ENCODE measurements at places on chromosomes 5 and 9.

DNA sequence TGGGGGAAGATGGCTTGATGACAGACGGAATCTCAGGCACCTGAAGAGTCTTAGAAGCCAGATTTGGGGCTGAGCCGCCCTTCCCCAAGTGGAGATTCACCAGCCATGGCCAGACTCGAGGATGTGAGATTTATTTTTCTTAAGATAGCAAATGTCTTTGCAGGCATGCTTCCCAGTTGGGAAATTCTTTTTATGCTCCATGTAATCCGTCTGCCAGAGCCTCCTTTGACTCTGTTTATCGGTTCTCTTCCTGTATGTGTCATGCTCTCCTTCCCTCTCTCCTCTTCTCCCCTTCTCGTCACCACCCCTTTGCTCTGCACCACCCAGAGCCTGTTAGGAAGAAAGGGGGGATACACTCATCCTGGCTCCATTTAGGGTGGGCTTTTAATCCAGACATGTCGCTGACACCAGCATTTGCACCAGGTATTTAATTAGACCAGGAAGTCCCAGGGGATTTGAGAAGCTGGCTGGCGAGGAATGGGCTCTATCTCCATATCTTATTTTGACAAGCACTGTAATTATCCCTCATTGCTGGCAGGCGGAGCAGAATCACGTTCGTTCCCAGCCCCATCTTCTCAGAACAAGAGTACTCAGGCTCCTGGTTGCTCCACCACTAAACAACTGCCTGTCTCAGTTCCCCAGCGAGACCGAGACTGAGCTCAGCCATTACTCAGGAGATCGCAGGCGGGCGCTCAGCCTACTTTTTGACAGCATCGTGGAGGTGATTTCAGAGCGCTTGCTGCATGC lies 50.9 kb downstream of the KCNIP1 start:
- no peak for DNase-seq

- DNase-seq, result no peak
Measured at GRCh38 chr5:67879620-67880510, 335.7 kb upstream of the PIK3R1 start.

DNA sequence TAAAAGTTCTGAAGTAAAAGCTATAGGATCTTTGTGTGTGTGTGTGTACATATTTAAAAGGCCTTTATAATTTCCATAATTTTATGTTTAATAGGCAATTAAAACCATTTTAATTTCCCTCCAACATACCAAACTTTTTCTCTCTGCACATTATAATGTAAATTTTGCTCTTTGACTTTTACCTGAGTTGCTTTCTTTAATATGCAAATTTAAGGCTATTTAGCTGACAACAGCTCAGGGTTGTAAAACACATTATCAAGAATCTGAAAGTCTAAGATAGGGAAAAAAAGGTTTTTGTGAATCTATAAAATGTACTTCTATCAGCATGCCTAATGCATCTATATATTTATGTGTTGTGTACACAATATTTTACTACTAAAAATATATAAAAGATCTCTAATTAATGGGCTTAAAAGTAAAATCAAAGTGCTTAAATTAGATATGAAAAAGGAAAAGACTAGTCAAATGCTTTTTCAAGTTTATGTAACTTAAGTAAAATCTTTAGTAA lies 239.6 kb upstream of the RAI14 start:
- no peak for DNase-seq

DNA sequence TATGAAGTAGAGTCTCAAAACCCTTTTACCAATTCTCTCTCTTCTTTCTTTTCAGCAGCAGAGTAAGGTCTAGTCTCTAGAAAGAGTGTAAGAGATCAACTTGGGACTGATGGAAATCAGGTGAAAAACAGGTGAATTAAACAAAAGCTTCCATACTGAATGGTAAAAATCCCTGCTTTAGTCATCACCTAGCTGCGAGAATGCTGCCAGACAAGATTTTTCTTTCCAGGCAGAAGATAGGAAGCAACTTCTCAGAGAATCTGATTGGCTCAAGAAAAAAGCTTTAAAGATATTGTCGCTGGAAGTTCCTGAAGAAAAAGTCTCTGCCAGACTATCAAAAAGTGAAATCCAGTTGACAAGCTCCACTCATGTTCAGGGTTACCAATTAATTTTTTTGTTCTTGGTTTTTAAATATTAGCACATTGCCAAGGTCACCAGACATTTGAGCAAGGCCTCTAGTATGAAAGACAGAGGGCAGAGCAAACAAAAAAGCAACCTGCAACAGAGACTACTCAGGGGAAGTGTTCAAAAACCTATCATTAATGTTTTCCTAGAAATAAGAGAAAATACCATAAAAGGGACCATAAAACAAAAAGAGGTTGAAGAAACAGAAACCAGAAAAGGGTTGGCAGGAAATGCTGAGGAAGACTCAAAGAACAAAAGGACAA lies 9.3 kb downstream of the CDO1 start:
- no peak for DNase-seq

DNA sequence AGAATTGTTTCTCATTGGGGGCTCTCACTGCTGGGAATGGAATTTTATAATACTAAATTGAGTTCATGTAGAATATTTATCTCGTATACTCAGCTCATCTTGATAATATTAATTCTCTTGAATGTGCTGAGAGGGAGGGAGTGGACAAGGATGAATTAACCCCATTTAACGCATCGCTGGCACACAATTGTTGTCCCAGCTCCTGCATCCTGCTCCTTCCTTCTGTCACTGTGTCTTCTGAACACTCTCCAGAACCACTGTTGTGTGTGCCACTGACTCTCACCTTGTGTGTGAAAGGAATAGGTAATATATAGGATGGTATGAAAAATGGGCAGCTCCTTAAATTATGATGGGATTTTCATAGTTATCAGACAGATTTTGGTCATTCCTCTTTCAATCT lies 267.3 kb downstream of the MTRR start:
- DNase-seq, result no peak

DNA sequence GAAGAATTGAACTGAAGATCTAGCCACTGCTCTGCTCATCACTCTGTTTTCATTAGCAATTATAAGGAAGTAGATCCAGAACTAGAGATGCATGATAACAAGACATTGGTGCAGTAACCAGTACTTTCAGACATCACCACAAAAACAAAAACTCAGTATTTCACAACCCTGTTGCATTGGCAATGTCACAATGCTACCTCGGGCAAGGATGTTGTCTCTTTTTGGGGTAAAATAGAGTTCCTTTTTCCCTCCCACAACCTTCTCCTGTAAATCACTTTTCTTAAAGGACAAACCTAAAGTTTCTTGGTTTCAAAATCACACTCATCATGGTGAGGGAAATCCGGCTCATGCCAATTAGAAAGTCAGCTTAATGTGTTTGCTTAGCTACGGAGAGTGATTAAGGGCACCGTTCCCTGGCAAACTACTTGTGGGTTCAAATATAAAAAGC lies 420.1 kb upstream of the MEF2C start:
- no peak for DNase-seq

DNA sequence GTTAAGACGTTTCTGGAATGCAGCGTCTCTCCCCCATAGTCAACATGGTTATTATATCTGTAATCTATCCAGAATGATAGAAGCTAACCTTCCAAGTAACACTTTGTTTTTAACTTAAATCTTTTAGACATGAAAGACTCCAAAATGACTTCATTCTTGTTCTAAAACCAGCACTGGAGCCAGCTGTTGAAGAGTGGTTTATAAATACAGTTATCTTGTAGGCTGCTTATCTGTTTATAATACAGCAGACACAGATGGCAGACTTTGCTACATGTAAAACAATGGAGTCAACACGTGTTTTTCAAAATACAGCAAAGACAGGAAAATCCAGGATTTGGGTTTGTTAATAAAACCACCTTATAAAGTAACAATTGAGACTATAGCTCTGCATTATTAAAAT lies 48.8 kb upstream of the RETREG1 start:
- DNase-seq, result no peak

DNA sequence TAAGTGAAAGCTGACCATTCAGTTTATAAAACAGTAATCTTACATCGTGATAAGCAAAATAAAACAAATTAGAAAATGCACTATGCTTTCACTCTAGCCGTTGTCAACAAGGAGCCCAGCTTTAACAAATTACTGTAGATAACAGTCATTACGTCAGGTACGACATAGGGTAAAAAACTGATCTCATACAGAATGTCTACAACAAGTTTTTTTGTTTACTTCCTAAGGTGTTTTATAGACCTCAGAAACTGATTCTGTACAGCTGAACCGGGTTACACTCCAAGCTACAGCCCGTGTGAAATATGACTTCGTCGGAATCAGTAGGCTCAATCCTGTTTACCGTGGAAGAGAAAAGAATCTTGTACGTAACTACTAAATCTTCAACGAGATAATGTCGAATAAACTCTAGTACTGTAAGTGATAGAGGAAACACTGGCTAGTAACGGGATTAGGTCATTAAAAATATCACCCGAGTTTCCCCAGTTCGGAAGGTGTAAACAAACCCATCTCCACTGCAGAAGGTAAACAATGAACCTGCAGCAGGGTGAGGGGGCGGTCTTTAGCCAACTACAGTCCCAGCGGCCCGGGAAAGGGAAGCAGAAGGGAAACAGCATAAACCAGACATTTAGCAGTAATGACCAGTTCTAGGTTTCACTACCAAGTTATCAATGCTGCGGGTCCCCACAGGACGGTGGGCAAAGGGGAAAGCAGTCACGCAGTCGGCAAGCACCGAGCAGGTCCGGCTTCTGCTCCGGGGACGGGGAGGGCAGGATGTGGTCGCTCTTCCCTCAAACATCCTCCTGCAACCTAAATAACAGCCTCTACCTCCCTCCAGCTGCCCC lies 1.1 kb downstream of the RICTOR start:
- DNase-seq, result no peak

DNA sequence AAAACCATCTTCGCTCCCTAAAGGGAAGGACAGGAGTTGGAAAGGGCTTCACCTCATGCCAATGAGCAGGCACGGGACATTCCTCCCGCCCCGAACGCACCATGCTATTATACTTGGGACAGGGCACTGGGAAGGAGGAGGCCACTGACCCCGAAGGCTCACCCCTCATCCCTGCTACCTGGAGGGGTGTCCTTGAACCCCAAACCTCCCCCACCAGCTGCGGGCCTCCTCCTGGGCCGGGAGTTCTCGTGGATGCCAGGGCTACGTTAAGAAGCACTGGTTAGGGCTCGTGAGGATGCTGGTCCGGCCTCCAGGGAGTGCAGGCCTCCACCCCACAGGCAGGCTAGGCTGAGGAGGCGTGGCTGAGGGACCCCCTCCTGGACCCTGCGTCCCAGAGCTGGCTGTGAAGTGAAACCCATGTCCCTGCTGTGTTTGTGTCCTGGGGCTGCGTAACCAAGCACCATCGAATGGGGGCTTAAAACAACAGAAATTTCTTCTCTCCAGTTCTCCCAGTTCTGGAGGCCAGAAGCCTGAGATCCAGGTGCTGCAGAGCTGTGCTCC lies 111.0 kb upstream of the SARDH start:
- DNase-seq, result no peak

DNA sequence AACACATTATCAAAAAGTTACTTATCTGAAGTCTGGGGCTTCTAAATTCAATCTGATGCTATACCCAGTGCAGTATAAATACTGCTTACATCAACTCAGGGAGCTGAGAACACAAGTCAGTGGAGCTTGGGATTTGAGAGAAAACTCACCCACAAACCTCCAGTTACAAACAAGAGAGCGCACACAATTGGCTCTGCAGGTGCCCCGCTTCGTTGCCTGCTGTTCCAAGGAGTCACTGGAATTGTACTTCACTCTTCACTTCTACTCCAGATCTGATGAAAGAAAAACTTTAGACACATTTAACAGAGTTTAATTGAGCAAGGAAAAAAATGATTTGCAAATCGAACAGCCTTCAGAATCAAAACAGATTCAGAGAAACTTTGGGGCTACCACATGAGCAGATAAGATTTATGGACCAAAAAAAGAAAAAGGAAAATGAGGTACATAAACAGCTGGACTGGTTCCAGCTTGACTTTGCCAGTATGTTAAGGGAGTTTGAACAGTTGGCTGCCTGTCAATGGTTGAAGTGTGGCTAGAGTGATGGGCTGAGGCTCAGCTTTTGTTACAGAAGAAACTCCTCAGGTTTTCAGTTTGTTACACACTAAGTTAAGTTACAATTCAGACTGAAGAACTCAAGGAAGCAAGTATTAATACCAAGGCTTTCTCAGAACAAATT lies 156.6 kb downstream of the AOPEP start:
- no peak for DNase-seq

GRCh38 chr5:73170522-73170921 lies 2.5 kb upstream of the TMEM174 start:
- no peak for DNase-seq

DNA sequence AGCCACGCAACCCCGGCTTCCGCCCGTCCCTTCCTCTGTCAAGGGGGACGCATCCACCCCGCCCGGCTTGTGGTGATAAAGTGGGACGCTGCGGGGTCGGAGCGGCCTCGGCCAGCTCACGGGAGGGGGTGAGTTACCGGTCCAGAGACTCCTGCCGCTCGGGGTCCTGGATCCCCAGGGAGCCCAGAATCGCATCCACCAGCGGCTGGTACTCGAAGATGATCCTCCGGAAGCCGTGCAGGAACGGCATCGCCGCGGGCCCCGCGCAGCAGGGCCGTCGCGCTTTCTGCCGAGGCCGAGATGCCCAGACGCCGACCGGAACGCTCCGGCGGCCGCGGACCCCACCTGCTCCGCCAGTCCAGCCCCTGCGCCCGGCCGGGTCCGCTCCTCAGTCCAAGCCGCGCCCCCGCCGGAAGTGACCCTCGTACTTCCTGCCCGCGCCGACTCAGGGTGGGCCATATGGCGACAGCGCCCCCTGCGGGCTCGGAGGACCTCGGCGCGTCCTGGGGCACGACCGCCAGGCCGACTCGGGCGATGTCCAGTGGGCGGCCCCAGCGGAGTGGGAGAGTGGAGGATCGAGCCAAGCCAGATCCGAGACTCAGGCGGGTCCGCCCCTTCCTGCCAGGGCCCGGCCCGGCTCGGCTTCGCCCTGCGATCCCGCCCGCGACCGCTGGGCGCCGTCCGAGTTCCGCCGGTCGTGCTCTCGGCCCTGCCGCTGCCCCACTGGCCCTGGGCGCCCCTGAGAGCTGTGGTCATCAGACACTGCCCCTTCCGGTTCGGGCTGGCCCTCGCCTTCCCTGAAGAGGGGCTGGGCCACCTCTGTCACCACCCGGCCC lies at the start of gene ASB6:
ASB6 (minus strand) TSS at position 402 of the 836 bp plus-strand sequence; CDS start at position 250, 152 bp downstream.
- peak; percentile 100 for DNase-seq

GRCh38 chr9:130028493-130029222 lies 14.3 kb downstream of the FNBP1 start:
- no peak for DNase-seq

GRCh38 chr5:68196876-68197275 lies 18.7 kb upstream of the PIK3R1 start:
- no peak for DNase-seq

- no peak for DNase-seq
Measured at GRCh38 chr5:72233835-72234234, 86.2 kb downstream of the MRPS27 start.

GRCh38 chr5:143308731-143309130 lies 94.8 kb downstream of the NR3C1 start:
- DNase-seq, result no peak

DNA sequence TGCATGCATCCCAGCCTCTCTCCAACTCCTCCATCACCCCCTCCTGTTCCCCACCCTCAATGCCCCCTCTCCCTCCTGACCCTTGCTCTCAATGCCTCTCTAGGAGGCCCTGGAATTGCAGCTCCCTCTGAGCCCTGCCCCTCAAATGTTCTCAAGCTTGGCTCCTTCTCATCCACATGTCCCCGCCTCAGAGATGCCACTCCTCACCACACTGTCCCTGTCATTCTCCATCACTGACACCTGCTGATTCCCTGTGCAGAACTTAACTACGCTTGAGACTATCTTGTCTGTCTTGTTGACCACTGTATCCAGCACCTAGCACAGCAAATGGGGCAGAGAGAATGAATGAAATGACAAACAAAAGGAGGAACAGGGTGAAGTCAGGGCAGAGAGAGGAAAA lies 314.4 kb downstream of the SPOCK1 start:
- no peak for DNase-seq

- DNase-seq, result no peak
Measured at GRCh38 chr5:59584858-59585846, 308.4 kb downstream of the PDE4D start.

Measured in type B pancreatic cell (in vitro differentiated cells).